Activated CD8-positive, alpha-beta T cell treated with anti-CD3 and anti-CD28 coated beads, Interleukin-2, amount 10 ng/mL, durations not matched to agents 7 days and 5 days (primary cell): ENCODE measurements at places on chromosomes 2 and 18. TPM values are rescaled to one million over a fixed set of nuclear protein-coding genes. Genes with fewer than 3 reads are reported as not detected.

DNA sequence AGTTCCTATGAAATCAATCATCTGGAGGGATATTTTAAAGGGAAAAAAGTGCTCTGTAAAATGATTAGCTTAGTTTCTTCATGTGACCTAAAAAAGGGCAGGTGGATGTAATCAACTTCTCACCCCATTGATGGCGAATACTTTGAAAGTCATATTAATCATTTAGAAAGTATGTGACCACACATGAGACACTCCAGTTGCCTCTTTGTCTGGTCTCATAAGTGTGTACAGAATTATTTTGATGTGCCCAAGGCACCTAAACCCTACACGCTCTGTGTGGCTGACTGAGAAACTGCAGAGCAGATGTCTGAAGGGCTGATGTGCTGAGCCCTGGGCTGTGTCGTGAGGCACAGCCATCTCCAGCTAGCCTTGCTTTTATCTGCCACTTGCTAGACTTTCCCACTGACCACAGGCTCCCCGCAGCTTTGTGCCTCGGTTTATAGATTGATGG lies 26.9 kb downstream of the SGPP2 start:
- DNase-seq = no peak

- DNase-seq = no peak
These were observed 27.1 kb upstream of the LBH start for GRCh38 chr2:30204281-30204680.

- no peak for DNase-seq
These were observed 2.1 kb downstream of the NABP1 start for GRCh38 chr2:191679818-191680600.

DNA sequence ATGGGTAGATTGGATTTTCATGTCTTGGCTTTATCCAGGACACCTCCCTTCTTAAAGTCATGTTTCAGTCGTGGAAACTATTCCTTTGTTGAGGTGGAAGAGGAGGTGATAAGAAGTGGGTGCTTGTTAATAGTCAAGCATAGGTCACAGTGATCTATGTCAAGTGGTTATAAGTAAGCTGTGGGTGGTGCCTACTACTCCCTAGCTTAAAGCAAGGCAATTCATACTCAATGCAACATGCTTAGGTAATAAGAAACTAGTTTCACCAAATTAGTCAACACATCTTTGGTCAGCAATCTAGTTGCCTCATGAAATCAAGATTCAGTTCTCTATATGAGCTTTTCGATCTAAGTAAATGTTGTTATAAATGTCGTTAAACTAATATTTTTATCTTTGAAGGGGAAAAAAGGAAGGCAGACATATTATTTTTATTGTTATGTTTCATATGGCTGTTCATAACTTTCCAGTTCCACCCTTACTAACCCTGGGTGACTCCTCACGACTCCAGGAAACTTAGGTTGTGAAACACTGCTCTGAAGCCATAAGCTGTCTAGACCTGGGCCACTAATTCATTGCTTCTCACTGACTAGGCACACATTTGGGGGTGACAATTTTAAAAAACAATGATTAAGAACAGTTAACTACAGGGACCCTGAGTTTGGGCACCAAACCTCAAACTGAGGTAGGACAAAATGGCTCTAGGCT lies 5.8 kb upstream of the ABCB11 start:
- DNase-seq = no peak

The MBD1 gene
- 97.3 TPM for total RNA-seq

DNA sequence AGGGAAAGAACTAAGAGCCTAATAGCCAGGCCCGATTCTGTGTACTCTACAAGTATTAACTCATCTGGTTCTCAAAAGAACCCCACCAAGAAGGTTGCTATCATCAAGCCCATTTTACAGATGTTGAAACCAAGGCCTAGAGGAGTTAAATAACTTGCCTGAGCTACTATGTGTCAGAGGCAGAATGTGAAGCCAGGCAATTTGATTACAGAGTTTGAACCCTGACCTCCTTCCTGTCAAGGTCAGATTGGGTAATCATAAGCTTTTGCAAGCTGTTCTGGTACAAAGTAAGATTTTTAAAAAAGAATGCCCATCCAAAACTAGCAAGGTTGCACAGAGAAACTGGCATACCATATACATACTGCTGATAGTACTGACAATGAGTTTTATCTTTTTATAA lies 227.1 kb downstream of the HAUS1 start:
- DNase-seq = no peak

- DNase-seq = no peak
These were observed 10.3 kb downstream of the NCK2 start for GRCh38 chr2:105754994-105755393.

- no peak for DNase-seq
These were observed 631.4 kb upstream of the CDH2 start for GRCh38 chr18:28808373-28808772.
